ENCODE measurements at places on chromosomes 4 and X. TPM values are rescaled to one million over a fixed set of nuclear protein-coding genes. Genes with fewer than 3 reads are reported as not detected.

- DNase-seq: no peak
These were observed 165.8 kb downstream of the ATOH1 start for GRCh38 chr4:93994175-93994994.

DNA sequence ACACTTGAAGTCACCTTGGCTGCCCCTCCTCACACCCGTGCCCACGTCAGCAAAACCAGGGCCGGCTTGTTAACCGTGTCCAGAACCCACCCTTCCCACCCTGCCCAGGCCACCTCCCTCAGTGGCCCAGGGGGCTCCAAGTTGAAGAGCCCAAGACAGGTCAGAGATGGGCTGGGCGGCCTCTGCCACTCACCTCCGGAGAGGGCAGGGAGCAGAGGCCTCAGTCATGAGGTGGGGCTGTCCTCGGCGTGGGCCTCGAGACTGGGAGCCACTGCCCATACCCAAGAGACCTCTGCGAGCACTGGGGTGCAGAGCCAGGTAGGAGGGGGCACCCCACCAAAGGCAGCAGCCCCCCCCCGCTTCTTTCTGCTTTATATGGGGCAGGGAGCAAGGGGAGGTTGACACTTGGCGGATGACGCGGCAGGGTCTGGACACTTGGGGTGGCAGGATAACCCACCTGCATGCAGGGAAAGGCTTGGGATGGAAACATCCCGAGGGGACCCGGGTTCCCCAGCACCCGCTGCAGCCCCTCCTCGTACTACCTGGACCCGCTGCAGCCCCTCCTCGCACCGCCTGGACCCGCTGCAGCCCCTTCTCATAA is 38.0 kb upstream of the SPON2 start:
- DNase-seq: no peak

DNA sequence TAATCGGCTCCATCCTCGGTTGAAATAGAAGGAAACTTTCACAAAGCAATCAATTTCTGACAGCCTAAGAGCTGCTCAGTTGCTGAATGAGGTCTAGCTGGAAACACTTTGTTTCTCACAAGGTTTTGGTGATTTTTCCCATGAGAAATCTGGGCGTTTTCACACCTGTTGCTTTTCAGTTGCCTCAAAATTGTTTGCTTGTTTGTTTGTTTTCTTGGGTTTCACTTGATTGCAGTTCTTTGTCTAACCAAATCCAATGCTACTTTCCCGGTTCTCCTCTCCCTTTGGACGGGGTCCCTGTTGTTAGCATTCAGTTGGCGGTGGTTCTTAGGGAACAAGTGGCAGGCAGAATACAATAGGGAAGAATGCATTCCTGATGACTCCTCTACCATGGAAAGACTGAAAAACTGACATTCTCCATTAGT is 135.5 kb downstream of the PALLD start:
- DNase-seq: no peak

GRCh38 chr4:186485561-186486062 is 69.8 kb downstream of the MTNR1A start:
- no peak for DNase-seq

DNA sequence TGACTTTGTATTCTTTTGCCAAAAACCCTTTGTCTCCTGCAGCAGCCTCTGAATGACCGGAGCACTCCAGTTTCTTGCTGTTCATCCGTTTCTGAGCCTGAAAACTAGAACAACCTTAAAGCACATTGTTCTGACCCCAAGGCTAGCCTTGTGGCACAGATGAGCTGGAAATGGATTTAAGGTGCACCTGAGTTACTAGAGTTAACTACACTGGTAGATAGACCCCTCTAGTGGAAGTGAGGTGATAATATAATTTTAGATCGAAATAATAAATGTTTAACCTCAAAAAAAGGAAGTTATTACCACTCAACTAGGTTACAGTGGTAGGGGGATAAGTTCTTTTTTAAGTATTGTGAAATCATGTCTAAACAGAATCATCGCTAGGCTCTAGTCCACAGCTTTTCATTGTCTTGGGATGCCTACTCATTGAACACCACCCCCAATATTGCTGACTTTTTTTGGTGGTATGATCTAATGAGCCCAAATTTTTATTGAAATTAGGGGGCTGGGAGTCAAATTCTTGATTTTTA is 2.7 kb downstream of the PLS3 start:
- no peak for DNase-seq

- DNase-seq: no peak
These were observed at the start of gene COL4A6 for GRCh38 chrX:108438110-108438623. COL4A6 (minus strand) TSS chrX:108438422; CDS start chrX:108438196, 226 bp downstream.

DNA sequence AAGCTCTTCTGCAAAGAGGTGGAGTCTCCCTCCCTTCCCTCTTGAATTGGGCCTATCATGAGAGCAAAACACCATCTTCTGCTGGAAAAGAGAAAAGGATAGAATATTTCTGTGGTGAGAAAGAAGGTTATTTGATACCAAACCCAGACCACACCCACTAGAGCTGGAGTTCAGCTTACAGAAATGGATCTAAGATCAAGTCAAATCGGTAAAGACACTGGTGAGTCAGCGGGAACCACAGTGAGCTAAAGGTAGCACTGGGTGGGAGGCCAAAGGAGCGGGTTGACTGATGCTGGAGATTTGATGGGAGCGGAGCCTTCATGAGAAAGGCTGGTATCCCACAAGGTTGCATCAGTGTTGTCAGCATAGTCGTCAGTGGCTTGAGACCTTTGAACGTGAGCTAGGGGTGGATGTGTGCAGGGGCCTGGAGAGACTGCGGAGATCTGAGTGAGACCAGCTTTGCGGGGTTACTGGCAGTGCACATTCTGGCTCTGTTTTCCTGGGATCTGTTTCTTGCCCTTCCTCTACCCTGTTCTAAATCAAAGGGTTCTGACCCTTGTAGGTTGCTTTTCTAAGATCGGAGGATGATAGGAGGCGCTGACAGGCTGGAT is 106.4 kb upstream of the SCOC start:
- no peak for DNase-seq

DNA sequence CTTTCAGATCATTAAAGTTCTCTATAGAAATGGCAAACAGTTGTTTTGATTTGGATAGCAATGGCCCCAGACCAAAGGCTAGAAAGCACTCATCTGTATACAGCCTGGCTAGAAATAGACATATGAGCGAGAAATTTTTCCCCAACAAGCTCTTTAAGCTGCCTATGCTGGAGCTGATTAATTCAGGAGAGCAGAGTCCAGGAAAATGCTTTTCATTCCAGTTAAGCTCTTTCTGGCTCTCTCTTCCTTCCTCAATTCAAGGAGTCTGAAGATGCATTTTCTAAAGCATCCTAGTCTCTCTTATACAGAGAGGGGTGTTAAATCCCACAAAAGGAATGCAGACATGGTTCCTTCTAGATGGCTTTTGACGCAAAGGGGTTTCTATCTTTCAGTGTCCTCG is 141.7 kb upstream of the RAI2 start:
- no peak for DNase-seq

DNA sequence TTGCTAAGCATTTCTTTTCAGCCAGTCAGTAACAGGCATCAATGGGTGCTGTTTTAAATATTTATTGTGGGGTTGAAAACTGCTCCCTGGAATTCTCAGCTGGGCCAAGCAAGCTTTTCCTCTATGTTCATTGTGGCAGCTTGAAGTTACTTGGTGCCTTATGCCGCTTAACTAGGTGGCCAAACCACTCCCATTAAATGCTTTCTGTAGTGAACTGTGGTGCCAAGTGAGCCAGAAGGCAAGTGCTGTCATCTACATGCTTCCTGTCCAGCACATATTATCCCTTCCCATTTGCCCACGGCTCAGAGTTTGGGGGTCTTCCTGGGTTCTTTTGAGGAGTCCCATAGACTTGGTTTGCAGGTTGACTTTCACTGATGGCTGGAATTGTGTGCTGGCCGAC is 64.8 kb downstream of the TAB3 start:
- no peak for DNase-seq

DNA sequence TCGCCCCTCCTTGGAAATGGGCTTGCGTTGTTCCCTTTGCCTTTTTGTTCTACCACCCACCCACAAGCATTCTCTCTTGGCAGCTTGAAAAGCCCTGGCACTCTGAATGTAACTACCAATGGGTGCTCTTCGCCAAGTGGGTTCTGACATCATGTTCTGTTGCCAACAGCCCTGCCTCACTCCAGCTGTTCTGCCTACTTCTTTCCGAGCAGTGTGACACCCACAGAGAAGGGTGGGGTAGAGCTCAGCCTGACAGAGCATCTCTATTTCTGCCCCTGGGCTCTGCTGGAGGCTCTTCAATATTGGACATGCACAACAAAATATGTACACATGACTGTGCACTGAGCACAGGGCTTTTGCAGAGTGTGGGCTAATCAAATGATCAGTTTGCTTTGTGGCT is 15.6 kb upstream of the EXOSC9 start:
- no peak for DNase-seq

- no peak for DNase-seq
These were observed 273.3 kb upstream of the RASGEF1B start for GRCh38 chr4:81745050-81745449.

DNA sequence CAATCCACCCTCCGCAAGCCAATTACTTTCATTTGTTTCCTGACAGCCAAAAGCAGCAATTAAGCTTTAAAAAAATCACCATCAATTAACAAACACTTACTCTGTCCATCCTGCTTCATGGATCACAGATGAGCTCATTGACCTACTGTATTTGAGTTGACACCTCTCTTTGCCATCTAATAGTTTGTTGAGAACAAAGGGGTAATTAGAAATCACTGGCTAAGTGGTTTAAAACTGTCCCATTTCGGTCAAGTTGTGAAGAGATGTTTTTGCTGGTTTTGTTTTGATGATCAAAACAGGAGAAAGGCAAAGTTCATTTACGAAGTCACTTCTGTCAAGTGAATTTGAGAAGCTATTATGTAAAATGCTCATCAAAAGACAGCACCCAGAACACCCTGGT is 10.4 kb downstream of the SH3KBP1 start:
- no peak for DNase-seq

- DNase-seq: no peak
These were observed 42.8 kb downstream of the ZNF81 start for GRCh38 chrX:47879463-47879862.

DNA sequence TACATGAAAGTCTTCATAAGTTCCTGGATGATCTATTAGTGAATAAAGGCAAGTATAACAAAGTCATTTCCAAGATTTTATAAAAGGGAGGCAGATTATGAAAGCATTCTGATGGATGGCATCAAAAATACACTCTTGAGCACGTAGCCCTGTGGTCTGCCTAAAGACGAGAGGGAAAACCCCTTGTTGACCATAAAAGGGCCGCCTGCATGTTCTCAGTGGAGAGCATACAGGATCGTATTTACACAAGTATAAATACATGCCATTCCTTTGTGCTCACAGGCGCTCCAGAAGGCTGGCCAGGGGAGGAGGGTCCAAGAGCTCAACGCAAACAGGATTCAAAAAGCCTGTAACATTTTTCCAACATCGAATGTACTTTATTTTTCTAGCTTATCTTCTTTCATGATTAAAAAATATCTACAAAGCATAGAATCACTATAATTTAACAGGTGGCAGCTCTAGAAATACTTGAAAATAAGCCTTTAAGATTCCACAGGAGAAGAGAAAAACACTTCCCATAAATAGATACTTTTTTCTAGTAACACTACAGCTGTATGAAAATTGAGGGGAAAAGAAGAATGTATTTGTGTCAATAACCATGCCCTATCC is 29.6 kb downstream of the PDGFC start:
- DNase-seq: no peak

GRCh38 chr4:6621556-6621927 is 18.9 kb upstream of the MRFAP1 start:
- no peak for DNase-seq

- no peak for DNase-seq
These were observed 213.8 kb upstream of the LDB2 start for GRCh38 chr4:17112292-17112659.

DNA sequence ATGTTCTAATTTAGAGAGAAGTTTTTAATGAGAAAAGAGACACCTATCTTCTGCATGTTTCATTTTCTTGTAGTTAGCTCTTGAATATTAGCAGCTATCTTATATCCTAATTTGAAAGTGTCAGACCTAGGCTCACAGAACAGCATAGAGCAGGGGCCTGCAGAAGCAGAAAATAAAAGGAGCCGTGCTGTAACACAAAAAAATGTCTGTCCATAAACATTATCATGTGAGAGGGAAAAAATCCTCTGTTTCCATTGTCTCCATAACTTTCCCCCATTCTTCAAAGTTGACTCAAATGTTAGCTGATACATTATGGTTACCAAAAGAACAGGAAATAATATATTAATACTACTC is 329.2 kb upstream of the EPHA5 start:
- DNase-seq: no peak

GRCh38 chrX:37644381-37645305 is 40.9 kb upstream of the XK start:
- no peak for DNase-seq

DNA sequence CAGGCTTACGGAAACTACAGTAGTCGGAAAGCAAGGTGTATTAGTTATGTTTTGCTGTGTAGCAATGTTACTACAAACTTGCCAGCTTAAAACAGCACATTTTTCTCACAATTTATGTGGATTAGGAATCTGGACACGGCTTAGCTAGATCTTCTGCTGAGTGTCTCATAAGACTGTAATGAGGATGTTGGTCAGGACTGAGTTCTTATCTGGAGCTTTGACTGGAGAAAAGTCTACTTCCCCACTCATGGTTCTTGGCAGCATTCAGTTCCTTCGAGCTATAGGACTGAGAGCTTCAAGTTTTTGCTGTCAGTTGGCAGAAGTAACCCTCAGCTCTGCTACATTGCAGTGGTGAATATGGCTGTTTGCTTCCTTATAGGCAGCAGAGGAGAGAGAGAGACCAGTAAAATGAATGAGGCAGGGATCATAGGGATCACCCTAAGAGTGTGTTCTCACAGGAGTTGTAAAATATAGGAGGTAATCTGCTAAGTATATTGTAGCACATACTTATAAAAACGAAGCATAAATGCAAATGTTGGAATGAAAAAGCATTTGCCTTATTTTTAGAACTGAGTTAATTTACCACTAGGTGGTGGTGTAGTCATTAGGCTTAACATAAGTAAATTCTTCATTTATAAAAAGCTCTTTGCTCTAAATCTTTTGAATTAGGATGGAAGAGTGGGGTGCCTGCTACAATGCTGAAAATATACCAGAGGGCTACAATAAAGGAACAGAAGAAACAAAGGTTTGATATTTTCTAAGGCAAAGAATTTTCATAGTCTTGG is 38.6 kb downstream of the ALG13 start:
- DNase-seq: no peak

SLITRK4 gene
- total RNA-seq: 76.3 TPM

ZNF674 gene
- 2.6 TPM for total RNA-seq

TRIML2 gene
- not detected for total RNA-seq

GPR173 gene
- total RNA-seq: 2.3 TPM

TAF7L gene
- total RNA-seq: 0.32 TPM

RHOH gene
- 9.7 TPM for total RNA-seq

DRD5 gene
- not detected for total RNA-seq

DTHD1 gene
- 0.29 TPM for total RNA-seq

EREG gene
- total RNA-seq: 7.6 TPM

LARP1B gene
- 29.0 TPM for total RNA-seq

FGF13 gene
- 18.1 TPM for total RNA-seq

OFD1 gene
- total RNA-seq: 48.8 TPM

YIPF6 gene
- 27.9 TPM for total RNA-seq

PCDH10 gene
- not detected for total RNA-seq

PCSK1N gene
- 1.4 TPM for total RNA-seq

RPL9 gene
- 3,854 TPM for total RNA-seq
